ENCODE measurements at places on chromosomes 2 and 18.

- DNase-seq, result no peak
Measured at GRCh38 chr2:172013396-172013795, 13.6 kb downstream of the METAP1D start.

GRCh38 chr2:38174646-38175423 lies 98.9 kb upstream of the CYP1B1 start:
- no peak for DNase-seq

DNA sequence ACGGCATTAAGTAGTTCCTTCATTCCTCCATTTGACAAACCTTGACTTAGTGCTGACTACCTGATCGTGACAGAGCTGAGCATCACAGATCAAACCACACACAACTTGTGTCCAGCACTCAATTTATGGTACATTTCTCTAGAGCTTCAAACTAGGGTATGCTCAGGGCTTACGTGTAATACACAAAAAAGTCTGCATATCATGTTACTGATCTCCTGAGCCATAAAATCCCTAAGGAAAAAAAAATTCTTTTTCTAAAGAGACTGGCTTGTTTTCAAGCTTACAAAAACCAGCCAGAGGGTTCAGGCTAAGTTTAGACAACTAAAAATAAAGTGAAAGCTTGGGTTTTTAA lies 88.0 kb upstream of the ALKAL2 start:
- no peak for DNase-seq

- DNase-seq, result no peak
Measured at GRCh38 chr2:1546023-1546591, 132.8 kb downstream of the TPO start.

DNA sequence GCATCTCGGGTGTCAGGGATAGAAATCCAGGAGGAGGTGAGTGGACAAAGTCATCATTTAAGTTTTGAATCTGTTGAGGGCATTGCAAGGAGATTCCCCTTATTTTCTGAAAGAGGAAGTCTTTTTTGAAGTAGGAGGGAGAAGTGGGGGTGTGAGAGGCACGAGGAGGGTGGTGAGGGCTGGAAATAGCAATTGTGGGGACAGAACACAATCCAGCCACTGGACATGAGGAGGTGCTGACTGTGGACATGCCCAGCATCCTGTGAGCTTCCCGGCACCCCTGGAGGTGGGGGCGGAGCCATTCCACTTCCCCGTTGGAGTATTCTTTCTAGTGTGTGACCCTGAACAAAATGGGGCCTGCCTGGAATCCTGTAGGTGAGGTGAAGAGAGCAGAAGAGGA lies 310.7 kb upstream of the EPAS1 start:
- no peak for DNase-seq

All from stimulated activated CD4-positive, alpha-beta T cell treated with anti-CD3 and anti-CD28 coated beads, Interleukin-4, amount 100 ng/mL, for 48 hours (primary cell).